H1 (cell line): ENCODE measurements at places on chromosomes 1 and 21.

- no peak for DNase-seq
Measured at GRCh38 chr21:19830446-19830845, 1167.8 kb upstream of the NCAM2 start.

- DNase-seq, result no peak
Measured at GRCh38 chr1:207742850-207743555, 8.9 kb upstream of the CD46 start.

GRCh38 chr1:35064265-35064664, 14.9 kb upstream of the ZMYM1 start:
- DNase-seq, result no peak

DNA sequence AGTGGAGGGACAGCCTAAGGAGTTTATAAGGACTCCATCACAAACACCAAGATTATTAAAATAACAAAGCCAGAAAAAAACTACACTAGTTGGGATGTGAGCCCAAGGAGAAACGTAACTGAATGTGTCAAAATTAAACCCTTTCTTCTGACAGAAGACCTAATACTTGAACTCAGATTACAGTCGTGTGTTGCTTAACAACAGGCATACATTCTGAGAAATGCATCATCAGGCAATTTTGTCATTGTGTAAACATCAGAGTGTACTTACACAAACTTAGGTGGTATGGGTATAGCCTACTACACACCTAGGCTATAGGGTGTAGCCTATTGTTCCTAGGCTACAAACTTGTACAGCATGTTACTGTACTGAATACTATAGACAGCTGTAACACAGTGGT, 23.4 kb downstream of the DSTYK start:
- no peak for DNase-seq
